ENCODE measurements at places on chromosomes 16 and 17. TPM values are rescaled to one million over a fixed set of nuclear protein-coding genes. Genes with fewer than 3 reads are reported as not detected.
A peak's percentile ranks its signal among the peaks of the same experiment; 100 is the strongest.

DNA sequence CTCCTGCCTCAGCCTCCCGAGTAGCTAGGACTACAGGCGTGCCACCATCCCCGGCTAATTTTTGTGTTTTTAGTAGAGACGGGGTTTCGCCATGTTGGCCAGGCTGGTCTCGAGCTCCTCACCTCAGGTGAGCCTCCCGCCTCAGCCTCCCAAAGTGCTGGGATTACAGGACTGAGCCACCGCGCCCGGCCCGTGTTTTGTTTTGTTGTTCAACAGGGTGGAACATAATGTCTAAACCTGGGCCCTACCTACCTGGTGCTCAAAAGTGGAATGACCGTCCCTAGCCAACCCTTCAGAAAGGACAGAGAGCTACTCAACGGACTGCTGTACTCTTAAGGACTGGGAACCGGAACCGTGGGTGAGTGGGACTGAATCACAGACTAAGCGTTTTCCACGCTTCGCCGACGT is 772 bp upstream of the KIF22 start:
- H3K27ac ChIP-seq, result peak overlapping the region; percentile 84
- H3K4me3 ChIP-seq, result peak overlapping the region; percentile 71
- DNase-seq, result no peak
- H3K4me1 ChIP-seq, result no peaks in the 10 kb centered on the region

GRCh38 chr17:74678541-74678940 is 34.2 kb downstream of the CD300LF start:
- no peaks in the 10 kb centered on the region for H3K27me3 ChIP-seq
- no peak overlapping the region for H3K4me3 ChIP-seq
- DNase-seq, result no peak
- H3K4me1 ChIP-seq, result no peaks in the 10 kb centered on the region

MT1G gene
- total RNA-seq, result 12.9 TPM

DNA sequence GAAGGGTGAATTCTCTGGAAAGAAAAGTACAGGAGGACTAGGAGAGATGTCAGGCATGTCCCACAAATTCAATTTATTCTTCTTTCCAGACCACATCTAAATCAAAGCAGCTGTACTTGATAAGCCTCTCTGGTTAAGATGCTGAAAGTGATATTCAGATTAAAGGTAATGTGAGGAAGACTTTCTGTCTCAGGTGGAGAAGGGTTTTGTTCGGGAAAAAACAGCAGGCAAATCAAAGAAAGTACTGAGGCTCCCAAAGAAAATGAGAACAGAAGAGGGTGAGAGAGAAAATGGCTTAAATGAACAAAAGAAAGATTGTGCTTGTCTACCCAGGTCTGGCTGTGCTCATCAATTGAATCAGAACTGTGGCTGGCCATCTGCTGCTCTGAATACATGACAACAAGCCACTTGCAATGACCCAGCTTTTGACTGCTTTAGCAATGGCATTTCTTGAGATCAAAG is 55.6 kb downstream of the MMD start:
- no peak overlapping the region for H3K27ac ChIP-seq
- no peaks in the 10 kb centered on the region for H3K4me1 ChIP-seq
- H3K4me3 ChIP-seq, result no peak overlapping the region
- H3K36me3 ChIP-seq, result no peaks in the 10 kb centered on the region
- H3K27me3 ChIP-seq, result no peaks in the 10 kb centered on the region

- H3K27me3 ChIP-seq, result peaks cover 29% of the 10 kb centered on the region
- H3K4me1 ChIP-seq, result no peaks in the 10 kb centered on the region
These were observed 6.8 kb upstream of the TBC1D3B start for GRCh38 chr17:36183001-36183971.

All from sigmoid colon (tissue), 7 donors.